ENCODE measurements at places on chromosomes 13 and 19.

DNA sequence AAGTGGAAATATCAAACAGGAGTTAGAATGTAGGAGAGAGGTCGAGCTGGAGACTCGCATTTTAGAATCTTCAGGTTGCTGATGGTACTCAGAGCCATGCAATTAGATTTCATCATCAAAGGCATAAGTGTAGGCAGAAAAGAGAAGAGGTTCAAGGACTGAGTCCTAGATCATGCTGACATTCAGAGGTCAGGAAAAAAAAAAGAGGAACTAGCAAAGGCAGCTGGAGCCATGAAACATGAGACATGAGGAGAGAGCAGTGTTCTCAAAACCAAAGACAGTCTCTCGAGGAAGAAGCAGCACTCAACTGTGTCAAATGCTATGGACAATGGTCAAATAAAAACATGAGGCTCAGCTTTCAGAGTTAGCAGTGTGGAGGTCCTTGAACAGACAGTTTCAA is 12.4 kb upstream of the TPP2 start:
- DNase-seq = no peak

GRCh38 chr13:47399599-47399998 is 502.7 kb upstream of the HTR2A start:
- DNase-seq = no peak

GRCh38 chr13:26971990-26972887 is 199.4 kb downstream of the USP12 start:
- DNase-seq = peak; percentile 67

GRCh38 chr13:50636007-50636704 is 207.3 kb downstream of the DLEU7 start:
- DNase-seq = peak; percentile 80

DNA sequence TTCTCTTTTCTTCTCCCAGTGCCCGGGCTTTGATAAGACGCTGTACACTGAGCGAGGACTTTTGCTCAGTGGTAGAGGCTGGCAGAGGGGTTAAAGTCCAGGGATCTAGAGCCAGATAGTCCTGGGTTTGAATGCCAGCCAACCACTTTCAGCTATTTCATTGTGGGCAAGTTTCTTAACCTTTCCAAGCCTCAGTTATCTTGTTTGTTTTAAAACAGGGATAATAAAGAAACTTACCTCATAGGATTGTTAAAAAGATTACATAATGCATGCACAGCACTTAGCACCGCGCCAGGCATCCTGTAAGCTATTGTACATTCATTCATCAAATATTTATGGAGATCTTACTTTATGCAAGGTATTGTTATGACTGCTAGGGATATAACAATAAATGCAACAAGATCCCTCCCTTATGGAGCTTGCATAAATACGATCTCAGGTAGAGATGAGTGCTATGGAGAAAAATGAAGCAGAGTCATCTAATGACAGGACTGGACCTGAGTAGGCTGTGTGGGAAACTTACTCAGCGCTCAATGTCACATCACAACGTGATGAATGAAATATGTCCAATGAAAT is 70.8 kb downstream of the LNX2 start:
- no peak for DNase-seq

- no peak for DNase-seq
These were observed 19.8 kb upstream of the PLEKHF1 start for GRCh38 chr19:29645491-29645867.

DNA sequence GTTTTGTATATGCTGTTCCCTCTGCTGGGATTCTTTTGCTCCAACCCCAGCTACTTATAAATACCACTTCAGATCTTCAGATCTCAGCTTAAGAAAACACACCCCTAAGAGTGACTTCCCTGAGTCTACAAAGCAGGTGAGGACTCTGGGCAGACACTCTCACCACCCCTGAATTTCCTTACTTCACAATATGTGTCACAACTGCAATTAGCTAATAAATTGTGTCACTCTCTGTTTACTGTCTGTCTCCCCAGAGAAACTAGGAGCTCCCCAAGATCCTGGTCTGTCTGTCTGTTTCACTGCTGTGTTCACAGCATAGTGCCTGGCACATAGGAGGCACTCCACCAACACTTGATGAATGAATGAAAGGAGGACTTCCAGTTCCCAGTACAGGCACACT is 14.4 kb downstream of the CEBPA start:
- no peak for DNase-seq

DNA sequence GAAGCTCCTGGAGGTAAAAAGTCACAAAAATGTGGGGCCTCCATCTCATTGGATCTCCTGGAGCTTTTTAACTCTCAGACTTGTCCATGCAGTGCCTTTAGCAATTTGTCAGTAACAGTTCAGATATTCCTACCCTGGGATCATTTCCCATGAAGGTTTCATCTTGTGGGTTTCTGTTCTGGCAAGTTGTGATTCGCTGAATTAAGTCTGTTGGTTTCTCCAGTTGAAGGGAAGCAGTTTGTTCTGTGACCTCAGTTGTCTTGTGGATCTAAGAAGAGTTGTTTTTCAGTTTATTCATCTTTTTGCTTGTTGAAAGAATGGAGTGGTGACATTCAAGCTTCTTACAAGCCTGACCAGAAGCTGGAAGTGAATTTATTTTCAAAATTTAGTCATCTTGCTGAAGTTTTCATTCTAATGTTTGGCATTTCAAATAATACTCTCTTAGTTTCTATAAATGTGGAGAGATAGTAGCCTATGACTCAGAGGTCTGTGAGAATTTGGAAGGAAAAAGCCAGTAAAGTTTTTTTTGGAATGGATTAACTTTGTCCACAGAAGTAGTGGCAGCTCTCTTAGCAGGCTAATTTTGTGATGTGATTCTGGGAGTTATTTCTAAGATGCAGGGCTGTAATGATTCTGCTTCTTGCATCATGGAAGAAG is 120.1 kb upstream of the CSNK1A1L start:
- DNase-seq = no peak

- no peak for DNase-seq
These were observed 7.1 kb upstream of the S1PR2 start for GRCh38 chr19:10238172-10238783.

- no peak for DNase-seq
These were observed 4.7 kb upstream of the POMP start for GRCh38 chr13:28654276-28654675.

GRCh38 chr19:46386996-46387712 is 26.2 kb downstream of the CCDC8 start:
- no peak for DNase-seq

GRCh38 chr13:37899753-37900152 is 30.2 kb upstream of the TRPC4 start:
- no peak for DNase-seq

GRCh38 chr19:41341669-41342490 is 11.8 kb downstream of the TGFB1 start:
- DNase-seq = peak; percentile 64

- DNase-seq = no peak
These were observed 39.2 kb downstream of the GATAD2A start for GRCh38 chr19:19444681-19445155.

GRCh38 chr13:105702441-105702840 is 833.0 kb downstream of the EFNB2 start:
- DNase-seq = no peak

DNA sequence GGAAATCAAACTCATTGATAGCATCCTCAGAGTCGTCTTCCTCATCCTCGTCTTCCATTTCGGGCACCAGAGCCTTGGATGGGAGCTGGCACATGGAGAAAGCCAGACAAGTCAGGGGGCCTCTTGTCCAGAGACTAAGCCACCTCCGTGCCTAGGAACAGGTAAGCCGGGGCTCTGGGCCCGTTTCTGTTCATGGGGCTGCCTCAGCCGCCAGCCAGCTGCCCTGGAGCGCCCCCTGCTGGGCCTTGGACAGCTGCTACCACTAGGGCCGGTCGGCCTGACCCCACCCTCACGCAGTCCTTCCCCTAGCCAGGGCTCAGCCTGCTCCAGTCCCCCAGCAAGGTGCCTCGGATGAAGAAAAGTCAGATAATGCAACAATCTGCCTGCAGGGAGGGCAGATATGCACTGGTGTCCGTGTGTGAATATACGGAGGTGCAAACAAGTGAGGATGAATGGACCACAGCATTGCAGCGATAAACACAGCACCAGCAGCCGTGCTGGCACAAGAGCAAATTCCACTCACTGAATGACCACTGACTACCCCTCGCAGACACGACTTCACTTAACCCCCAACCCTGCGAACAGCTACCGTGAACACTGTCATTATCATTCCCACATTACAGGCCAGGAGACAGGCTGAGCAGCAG is 11.9 kb upstream of the PRKD2 start:
- DNase-seq = peak; percentile 98

DNA sequence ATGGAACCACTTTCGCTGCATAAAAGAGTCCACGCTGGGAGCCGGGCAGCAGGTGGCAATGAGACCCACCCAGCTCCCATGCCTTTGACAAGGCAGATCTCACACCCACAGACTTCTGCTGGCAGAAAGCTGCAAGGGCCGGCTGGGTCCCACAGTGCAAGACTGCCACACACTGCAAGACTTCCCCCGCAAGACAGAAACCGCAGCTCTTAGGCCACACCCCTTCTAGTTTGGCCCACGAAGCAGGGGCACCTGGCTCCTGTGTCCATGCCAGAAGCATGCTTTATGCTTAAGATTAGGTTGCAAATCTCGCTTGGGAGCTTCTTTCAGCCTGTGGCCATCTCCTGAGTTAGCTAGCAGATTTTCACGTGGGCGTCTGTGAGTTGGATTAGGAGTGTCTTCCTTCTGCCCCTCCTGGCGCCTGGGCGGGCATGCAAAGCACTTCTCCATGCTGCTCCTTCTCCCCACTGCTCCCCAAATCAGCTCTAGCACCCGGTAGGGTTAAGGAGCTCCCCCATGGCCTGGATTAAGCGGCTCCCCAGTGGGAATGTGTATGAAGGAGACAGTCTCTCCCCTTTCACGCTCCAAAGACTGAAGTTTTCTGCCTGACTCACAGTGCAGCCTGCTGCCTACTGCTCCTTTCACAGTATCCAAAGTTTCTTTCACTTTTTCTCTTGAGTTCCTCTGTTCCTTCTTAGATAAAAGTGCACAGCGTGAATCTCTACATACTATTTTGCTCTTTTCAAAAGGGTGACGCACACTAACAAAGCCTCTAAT is 17.7 kb downstream of the GPC6 start:
- peak; percentile 20 for DNase-seq

DNA sequence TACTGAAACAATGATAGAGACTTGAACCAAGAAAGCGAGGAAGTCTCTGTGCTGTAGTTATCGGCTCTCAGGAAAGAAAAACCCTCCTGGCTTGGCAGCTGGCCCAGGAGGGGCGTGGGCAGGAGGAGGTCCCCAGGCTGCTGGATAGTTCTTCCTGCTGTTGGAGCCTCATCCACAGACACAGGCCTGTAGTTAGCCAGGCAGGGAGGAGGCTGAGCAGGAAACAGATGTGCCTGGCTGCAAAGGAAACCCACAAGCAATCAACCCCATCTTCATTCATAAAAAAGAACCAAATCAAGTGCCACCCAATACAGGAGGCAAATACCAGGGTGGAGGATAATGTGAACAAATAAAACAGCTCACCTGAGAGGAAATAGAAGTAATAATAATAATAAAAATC is 86.2 kb downstream of the IRS2 start:
- DNase-seq = peak; percentile 44

GRCh38 chr13:26061947-26062346 is 10.1 kb upstream of the SHISA2 start:
- no peak for DNase-seq

DNA sequence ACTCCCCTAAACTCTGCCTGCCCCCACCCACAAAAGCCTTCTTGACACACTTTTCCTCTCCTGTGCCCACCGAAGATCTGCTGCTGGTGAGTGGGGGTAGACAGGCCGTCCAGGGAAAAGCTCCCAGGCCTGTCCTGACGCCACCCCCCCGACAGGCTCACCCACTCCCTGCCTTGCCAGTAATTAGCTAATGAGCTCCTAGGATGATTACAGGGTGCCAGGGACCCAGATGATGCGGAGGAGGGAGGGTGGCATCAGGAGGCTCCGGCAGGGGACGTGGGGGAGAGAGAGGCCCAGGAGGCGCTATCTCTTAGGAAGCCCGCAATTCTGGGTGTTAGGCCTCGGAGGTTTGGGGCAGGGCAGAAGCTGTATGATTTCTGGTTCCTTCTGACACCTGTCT is 27.0 kb downstream of the MARK4 start:
- no peak for DNase-seq

DNA sequence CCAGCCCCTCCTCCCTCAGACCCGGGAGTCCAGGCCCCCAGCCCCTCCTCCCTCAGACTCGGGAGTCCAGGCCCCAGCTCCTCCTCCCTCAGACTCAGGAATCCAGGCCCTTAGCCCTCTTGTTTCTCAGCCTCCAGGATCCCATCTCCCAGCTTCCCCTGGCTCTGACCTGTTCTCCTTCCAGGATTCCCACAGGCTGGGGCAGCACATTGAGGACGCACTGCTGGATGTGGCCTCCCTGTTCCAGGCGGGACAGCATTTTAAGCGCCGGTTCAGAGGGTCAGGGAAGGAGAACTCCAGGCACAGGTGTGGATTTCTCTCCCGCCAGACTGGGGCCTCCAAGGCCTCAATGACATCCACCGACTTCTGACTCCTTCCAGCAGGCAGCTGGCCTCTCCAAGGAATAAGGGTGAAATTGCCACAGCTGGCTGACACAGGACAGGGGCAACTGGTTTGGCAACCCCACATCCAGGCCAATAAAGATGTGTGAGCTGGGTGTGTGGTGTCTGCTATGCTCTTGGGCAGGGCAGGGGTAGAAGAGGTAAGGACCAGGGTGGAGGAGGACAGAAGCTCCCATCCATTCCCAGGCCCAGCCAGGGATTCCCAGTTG is 22.4 kb downstream of the CPT1C start:
- DNase-seq = no peak

- no peak for DNase-seq
These were observed 2.4 kb downstream of the CDX2 start for GRCh38 chr13:27966641-27967202.

DNA sequence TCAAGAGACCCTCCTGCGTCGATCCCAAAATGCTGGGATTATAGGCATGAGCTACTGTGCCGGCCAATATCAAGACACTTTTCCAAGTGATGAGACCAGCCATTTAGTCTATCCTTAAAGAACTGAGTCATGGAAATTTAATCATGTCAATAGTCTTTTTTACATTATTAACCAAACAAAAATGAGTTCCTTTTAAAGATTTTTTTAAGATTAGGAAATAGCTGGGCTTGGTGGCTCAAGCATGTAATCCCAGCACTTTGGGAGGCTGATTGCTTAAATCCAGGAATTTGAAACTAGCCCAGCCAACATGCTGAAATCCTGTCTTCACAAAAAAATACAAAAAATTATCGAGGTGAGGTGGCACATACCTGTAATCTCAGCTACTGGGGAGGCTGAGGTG is 16.7 kb upstream of the ZNF564 start:
- no peak for DNase-seq

DNA sequence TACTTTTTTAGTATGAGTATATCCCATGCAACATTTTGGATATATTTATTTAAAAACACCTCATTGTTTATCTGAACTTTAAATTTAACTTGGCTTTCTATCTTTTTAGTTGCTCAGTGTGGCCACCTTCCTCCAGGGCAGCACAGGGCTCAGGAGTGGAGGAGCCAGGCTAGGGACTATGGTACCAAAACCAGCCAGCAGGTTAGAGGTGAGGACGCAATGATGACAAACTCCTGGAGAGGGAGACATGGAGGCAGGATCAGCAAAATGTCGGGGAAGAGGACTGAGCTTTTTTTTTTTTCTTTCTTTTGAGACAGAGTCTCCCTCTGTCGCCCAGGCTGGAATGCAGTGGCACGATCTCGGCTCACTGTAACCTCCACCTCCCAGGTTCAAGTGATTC is 29.6 kb upstream of the CALM3 start:
- DNase-seq = peak; percentile 82

- no peak for DNase-seq
These were observed 57.2 kb downstream of the SOX1 start for GRCh38 chr13:112124141-112124540.

GRCh38 chr19:33293255-33294057 is 8.9 kb downstream of the CEBPA start:
- DNase-seq = no peak

GRCh38 chr13:54980651-54981050 is 1952.0 kb downstream of the OLFM4 start:
- DNase-seq = no peak

All from iPS-NIHi11 (cell line).